Stimulated activated CD8-positive, alpha-beta memory T cell treated with anti-CD3 and anti-CD28 coated beads, Interleukin-15, amount 100 ng/mL, for 4 hours (primary cell): ENCODE measurements at places on chromosomes 6 and 20.
A peak's percentile ranks its signal among the peaks of the same experiment; 100 is the strongest.

DNA sequence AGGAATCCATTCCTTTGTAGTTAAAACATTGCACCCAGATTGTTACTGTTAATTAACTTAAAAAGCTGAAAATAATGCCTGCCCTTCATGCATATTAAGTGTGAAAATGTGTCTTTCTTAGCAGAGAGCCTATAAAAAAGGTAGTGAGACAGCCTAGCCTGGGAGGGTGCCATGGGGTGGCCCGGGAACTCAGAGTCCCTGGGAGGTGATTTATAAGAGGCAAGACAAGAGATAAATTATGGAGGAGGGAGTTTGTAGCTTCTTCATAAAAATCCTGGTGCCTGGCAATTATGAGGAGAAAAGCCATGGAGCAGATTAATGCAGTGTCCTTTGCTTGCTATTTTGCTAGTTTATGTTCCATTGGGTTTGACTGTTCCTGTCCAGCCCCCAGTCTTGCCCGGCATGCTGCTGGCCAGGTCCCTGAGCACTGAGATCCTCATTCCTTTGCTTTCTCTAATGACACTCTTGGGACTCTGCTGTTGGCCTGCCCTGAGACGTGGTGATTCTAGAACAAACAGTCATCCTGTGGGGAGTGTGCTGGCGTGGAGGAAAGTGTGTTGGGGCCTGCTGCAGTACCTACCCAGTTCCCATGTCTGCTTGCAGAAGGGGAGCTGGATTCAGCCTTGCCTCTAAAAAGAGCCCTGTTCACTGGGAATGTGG, 4.2 kb downstream of the MLN start:
- DNase-seq: no peak

DNA sequence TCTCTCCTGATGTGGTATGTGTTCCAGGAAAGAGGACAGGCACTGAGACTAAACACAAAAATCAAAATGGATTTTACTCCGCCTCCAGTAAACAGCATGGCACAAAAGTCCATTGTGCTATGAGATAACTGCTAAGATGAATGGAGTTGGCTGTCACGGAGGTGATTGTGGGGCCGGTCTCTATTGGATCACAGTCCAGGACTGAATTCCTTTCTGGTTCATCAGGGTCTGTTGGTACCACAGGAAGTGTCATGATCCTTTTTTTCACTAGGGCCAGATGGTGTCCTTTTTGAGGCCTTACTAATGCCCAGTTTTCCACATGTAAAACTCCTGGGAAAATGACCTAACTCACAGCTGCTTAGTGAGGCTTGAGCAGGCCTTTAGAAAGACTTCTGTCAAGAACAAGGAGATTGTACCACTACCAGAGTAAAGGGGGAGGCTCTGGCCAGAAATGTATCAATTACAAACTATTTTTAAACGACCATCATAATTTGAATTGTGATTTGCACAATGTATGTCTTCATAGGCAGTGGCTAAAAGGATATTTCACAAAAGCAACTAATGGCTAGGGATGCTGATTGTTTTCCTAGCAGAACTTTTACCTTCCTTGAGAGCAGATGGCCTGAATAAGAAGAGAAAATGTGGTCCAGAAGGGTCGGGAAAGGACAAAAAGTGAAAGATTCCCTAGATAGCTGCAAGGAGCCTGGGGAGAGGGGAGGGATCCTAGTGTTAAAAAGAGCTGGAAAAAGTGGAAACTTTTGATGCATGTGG, 192.2 kb upstream of the POU3F2 start:
- no peak for DNase-seq

GRCh38 chr20:14481863-14482262, 144.5 kb upstream of the FLRT3 start:
- DNase-seq: no peak

GRCh38 chr20:4702562-4703280, 19.0 kb upstream of the PRND start:
- DNase-seq: no peak

DNA sequence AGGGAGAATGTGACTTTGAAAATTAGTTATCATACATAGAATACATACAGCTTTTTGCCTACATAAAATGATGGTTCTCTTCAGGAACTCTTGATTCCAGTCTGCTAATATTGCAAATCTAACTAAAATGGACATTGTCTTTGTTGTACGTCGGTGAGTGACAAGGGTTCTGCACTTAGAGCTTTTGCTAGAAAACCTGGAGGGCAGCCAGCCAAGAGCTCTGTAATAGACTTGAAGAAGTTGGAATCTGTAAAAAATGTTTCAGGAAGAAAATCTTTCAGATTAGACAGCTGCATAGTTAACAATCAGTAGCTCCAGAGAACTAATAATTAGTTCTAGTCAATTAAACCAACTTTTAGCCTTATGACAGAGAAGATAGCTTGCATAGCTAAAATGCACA, 138.3 kb downstream of the FLRT3 start:
- DNase-seq: no peak

- DNase-seq: no peak
These were observed 211.0 kb downstream of the FOXC1 start for GRCh38 chr6:1820714-1821113.

DNA sequence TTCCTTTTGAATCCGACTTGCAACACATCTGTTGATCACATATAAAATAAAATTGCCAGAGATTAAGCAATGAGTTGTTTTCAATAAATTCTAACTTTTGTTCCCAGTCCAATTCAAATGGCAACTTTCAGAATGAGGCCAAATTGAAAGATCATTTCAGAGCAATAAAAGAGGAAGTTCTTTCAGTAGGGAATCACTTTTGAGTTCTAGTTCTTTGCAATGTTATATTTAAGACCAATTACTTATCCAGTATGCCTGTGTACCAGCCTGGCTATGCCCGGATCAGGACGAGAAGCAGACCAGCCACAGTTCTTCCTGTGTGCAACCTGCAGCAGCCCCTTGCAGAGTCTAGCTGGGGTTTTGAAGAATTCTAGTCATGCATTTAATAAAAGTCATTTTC, 232.5 kb downstream of the BTBD9 start:
- DNase-seq: no peak

DNA sequence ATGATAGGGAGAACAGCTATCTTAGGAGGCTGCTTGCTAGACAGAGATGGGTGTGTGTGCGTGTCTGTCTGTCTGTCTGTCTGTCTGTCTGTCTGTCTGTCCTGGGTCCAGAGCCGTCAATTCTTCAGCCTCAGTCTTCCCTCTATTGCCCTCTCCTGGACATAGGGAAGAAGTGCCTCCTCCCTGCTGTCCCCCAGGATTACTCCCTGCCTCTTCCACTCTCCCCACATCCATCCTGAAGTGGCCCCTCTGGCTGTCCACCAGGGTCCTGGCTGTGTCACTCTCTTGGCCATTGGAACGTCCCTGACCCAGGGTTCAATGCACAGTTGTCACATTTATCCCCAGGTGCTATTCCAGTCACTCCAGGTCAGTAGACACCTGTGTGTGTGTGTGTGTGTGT, 10.2 kb downstream of the TREML2 start:
- no peak for DNase-seq

GRCh38 chr6:109693111-109693510, 2.0 kb downstream of the FIG4 start:
- DNase-seq: no peak

DNA sequence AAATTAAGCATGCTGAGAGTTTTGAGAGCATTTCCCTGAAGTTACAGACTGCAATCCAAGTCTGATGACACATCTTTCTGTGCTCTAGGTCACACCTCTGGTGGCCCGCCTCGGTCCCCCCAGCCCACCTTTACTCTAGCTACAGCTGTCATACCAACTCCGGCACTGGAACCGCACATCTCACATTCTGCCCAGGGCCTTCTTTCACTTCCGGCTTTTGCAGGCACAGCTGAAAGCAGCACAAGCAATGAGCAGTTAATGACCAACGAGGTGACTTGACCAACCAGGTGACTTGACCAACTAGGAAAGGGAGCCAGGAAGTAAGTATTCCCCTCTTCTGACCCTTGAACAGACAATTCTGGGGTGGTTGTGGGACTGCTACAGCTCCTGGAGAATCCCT, 88.6 kb upstream of the MOCS1 start:
- no peak for DNase-seq

- no peak for DNase-seq
These were observed 815.5 kb downstream of the BCKDHB start for GRCh38 chr6:80921861-80922460.

DNA sequence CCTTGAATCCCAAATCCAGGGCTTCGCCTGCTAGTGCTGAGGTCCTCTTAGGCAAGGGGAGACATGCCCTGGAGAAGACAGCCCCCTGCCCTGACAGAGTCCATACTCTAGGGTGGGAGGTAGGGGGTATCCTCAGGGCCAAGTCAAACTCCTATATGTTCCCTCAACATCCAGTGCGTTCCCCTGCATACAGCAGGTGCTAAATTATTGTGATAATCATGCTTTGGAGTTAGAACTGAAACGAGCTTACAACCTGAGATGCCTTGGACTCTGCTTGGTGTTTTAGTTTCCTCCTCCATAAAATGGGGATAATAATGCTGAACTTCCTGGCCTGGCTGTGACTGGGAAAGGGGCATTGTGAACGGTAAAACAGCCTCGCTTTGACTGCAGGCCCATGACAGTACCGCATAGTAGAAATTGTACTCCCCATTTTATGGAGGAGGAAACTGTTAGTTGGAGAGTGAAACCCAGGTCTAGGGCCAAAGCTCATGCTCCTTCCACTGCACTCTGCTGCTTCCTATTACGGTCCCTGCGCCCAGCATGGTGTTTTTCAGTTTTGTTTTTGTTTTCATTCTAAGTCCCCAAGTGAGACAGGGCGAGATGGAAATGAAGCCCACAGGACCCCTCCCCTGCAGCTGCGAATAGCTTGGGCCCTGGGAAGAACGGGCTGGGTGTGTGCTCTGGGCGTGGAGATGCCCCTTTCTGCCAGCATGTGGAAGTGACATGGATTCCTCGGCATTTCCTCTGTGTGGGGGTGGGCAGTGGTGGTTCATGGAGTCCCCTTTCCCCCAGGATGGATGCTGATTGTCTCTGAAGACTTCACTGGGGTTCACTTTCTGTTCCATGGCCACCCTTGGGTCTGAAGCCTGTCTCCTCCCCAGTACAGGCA, 162.5 kb downstream of the VEGFA start:
- DNase-seq: no peak

GRCh38 chr6:149869275-149869892, 5.2 kb upstream of the LRP11 start:
- no peak for DNase-seq

GRCh38 chr6:14950103-14950969, 295.5 kb upstream of the JARID2 start:
- DNase-seq: no peak

DNA sequence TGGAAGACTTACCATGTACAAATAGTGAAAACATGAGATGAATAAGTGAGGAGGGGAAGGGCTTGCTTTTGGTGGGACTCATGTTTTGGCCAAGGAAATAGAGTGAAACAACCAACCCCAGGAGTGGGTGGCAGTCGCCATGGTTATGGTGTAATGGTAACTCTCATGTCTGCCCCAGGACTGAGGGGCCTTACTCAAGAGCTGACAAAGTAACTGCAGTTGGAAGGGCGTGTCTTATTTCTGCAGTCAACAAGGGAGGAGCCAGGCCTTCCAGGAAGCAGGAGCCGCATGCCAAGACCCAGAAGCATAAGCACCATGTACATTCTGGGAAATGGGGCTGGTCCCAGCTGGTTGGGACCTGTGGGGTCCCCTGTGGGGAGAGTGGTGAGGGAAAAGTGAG, 108.5 kb downstream of the UNC5CL start:
- no peak for DNase-seq

- DNase-seq: no peak
These were observed 93.8 kb downstream of the MLIP start for GRCh38 chr6:54204921-54205591.

DNA sequence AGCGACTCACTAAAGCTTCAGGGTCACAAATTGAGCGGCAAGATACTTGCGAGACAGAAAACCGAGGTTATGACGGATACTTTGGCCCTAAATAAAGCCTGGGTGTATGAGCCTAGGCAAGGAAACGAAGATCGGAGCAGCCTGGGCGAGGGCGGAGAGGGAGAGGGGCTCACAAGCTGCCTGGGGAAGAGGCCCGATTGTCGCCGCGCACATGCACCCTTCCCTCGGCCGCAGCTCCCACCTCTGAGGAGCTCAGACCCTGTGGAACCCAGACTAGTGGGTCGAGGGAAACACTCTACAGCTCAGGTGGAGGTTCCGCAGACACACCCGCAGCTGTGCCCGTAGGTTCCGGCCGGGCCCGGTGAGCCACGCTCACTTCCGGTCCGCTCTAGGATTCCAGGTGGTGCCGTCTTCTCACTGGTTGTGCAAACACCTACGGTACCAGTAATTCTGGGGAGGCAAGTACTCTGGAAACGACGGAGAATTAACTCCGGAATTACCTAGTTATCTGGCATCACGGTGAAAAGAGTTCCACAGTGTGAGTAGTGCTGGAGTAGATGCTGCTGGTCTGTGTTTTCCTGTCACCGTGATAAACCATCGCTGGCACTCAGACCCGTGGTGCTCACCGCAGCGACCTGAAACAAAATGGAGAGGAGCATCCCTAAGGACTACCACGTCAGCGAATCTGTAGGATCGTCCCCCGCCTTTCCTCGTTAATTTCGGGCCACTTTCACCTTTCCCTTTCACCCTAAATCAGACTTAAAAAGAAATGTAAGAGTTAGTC, 61.5 kb downstream of the GPX5 start:
- DNase-seq: peak; percentile 37

GRCh38 chr6:148044921-148045320, 297.7 kb upstream of the SASH1 start:
- no peak for DNase-seq

DNA sequence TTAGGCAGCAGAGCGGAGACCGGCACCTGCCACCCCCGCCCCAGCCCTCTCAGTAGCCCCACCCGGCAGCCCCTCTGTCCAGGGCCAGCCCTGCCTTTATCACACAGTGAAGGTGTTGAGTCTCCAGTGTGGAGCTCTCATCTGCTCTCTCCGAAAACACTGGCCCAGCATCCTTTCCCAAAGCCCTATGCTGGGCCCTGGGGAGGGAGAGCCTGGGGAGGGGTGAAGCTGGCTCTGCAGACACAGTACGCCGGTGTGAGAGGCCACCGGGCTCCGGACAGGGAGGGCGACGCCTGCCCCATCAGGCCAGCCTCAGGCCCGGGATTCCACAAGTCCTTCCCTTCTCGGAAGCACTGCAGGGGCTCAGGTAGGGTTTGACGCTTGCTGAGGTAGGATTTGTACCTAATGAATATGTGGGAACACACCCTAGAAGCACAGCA, 186.9 kb downstream of the ERMARD start:
- DNase-seq: no peak

DNA sequence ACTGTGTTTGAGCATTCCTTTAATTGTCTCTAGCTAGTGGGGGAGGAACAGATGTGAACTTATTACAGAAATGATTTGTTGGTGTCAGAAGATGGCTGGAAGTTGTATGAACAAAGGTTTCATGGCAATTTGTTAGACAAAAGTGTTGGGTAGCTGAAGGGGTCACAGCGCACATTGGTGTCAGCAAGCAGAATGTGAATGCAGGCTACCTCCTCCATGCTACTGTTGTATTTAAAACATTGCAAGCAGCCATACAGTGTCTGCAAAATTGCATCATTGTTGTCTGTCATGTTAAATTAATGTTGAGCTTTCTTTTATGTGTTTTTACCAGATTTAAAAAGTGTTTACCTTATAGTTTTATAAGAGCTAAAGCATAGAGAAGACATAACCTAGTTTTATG, 6.2 kb downstream of the LRRC1 start:
- DNase-seq: no peak
